ENCODE measurements at places on chromosomes 6 and 20.

DNA sequence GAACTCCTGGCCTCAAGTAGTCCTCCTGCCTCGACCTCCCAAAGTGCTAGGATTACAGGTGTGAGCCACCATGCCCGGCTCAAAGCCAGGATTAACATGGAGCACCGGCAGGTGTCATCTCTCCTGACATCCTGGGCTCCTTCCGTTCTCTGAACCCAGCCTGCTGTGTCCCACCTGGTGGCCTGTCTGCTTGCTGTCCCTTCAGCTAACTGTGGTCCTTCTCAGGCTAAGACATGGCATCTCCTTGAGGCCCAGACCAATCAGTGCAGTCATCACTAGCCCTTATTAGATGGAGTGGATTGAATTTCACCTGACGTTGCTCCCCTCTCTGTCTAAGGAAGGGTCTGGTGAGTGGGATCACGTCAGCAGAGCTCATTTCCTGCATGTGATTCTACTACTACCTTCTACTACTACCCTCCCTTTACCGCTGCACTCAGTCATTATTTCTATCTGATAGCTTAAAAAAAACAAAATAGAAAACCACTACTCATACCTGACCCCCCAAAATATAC is 28.0 kb upstream of the SYNJ2 start:
- DNase-seq: no peak

DNA sequence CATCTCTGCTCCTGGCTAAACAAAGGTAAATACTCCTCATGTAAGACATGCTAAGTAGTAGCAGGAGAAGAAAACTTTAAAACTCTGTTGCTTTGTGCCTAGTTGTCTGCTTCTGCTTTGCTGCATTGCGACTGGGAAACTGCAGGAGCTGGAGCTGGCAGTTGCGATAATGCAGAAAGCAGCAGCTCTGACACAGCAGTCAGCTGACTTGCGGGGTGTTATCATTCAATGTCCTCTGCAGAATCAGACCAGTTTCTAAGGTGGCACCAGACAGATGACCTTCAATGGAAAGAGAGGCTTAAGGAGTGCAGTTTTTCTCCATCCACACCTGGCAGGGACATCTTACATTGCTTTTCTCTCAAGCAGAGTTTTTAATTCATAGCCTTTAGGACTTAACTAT is 69.9 kb upstream of the SOX4 start:
- no peak for DNase-seq

DNA sequence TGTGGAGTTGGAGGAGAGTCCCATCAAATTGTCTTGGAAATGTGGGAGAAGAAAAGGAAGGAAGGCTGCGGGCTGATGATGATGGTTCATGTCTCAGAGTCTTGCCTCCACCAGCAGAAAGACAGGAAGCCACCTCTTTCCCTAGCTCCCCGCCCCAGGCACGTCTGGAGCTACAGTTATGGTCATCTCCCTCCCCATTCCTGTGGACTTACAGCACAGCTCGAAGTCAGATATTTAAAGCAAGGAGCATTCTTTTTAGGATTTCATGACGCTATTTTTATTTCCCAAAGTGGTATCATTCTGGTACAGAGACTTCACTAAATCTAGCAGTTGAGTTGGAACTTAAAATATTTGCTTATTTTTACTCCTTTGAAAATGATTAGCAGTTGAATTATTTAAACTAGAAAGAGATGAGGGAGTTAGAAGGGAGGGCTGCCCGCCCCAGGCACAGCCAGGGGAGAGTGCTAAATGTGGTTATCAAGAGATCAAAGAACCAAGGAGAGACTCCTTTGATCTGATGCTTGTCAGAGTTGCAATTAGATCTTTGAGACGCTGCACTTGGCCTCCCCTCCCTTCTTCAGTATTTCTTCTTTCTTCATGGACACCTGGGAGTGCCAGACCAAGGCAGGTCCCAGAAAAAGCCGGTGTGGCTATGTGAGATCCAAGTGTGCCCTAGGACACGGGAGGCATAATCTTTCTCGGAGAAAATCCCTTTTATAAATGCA is 199.9 kb upstream of the SOX4 start:
- no peak for DNase-seq

GRCh38 chr6:84976526-84977362 is 212.3 kb upstream of the TBX18 start:
- no peak for DNase-seq

DNA sequence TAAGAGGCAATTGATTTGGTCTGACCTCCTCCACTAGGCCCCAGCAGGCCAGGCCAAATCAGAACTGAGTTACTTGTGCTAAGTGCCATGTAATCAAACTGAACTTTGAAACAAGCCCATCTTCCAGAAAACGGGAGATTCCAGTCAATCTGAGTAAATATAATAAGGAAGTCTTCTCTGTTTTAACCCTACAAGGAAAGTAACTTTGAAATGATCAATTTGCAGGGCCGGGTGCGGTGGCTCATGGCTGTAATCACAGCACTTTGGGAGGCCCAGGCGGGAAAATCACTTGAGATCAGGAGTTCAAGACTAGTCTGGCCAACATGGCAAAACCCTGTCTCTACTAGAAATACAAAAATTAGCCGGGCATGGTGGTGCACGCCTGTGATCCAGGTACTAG is 2.0 kb upstream of the SHLD1 start:
- no peak for DNase-seq

- no peak for DNase-seq
Measured at GRCh38 chr20:49699200-49699992, 14.3 kb downstream of the B4GALT5 start.

DNA sequence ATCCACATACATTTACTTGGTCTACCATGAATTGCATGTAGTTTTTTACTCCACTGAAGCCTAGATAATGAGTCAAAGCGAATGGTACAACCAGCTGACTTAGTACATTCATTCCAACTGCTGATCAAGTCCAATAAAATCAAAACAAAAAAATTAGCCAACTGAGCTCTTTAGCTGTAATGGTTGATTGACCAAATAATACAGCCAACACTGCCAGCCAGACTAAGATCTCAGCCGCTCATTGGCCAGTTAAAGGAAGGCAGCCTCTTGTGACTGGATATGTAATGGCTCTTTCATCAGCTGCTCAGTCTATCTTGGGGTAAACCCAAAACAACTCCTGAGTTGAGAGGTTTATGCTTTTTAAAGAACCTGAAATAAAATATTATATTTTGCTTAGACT is 204.3 kb upstream of the RSPO3 start:
- DNase-seq: no peak

DNA sequence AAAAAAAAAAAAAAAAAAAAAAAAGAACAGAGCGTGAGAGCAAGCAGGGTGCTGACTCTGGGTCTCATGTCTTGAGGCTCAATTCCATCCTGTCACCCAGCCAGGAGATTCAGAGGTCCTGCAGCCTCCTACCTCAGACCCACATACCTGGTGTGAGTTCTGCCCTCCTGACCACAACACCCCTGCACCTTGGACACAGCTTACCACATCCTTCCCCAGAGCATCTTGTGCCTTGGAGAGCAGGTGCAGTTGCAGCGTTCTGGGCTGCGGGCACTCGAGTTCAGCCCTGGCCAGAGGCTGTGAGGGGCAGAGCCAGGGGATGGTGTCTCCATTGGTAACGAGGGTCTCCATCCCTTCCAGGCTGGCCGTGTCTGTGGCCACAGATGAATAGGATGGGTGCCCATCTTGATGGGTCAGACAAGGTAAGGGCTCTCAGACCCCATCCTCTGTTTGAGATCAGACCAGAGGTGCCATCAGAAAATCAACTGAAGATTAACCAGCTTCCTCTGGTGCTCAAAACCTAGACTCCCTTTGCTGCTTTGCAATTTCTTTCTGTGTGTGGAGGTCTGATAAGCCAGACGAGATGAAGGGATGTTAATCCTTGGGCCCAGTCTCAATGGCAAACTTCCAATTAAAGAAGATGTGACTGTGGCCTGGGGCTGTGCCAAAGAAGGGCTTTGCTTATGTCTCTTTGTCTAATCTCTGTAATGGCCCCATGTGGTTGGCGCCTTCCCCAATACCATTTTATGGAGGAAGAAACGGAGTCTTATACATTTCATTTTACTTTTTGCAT is 14.7 kb upstream of the ZNF831 start:
- no peak for DNase-seq

DNA sequence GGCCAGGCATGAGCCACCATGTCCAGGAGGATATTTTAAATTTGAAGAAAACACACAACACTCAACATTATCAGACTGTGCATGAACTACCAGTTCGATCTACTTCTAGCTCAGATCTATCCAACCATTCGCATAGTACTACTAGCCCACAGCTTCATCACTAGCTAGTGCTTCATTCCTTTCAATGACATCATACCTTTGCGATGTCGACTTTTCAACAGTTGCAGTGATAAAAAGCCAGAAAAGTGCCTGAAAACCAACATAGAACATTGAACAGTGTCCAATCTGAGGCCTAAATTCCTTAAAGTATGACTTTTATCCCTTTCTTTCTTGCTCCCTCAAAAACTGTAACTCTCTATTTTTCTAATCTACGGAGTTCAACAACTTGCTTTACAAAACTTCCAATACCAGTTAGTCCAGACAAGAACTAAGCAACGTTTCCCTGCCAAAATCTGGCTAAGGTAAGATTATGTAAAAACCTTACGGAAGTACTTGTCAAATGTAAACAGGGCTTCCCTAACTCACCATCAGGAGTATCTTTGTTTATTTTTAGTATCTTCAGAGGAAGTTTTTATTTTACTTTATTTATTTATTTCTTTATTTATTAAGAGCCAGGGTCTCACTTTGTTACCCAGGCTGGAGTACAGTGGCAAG is 434.0 kb upstream of the JARID2 start:
- no peak for DNase-seq

GRCh38 chr6:116975600-116975999 is 98.6 kb downstream of the RFX6 start:
- DNase-seq: no peak

GRCh38 chr6:110471726-110472365 is 4.6 kb downstream of the SLC22A16 start:
- DNase-seq: no peak

- no peak for DNase-seq
Measured at GRCh38 chr20:15058841-15059240, 721.4 kb upstream of the FLRT3 start.

DNA sequence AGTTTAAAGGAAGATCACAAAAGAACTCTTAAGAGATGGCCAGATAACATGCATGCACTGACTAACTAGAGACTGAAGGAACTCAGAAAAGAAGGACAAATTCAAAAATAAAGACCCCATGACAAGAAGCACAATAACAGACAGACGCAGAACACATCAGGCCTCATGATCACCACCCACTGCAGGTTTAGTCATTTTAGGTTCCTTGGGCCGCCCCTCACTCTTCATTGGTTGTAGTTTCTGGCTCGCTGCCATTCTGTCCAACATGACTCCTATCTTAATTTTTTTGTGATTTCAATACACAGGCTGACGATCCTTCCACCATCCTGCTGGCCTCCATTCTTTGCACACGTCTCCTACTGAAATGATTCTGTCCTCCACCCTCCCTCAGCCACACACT is 21.6 kb downstream of the STX7 start:
- no peak for DNase-seq

GRCh38 chr6:108715832-108716231 is 132.4 kb upstream of the ARMC2 start:
- DNase-seq: no peak

DNA sequence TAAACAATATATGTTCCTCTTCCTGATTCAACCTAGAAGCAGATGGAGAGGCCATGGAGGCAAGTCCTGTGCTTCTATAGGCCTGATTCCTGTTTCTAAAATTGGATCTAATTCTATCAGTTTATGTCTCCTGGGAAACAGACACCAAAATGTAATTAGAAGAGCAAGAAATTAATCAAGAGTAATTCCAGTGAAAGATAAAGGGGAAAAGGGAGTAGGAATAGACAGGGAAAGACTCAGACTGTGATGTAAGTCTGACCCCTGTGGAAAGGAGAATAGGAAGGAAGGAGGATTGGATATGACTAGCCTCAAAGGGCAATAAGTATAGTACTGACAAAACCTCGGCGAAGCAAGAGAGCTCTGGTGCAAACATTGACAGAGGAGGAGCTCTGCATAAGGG is 33.9 kb upstream of the FBXO30 start:
- no peak for DNase-seq

- no peak for DNase-seq
Measured at GRCh38 chr6:31144970-31145340, 6.1 kb upstream of the PSORS1C2 start.

DNA sequence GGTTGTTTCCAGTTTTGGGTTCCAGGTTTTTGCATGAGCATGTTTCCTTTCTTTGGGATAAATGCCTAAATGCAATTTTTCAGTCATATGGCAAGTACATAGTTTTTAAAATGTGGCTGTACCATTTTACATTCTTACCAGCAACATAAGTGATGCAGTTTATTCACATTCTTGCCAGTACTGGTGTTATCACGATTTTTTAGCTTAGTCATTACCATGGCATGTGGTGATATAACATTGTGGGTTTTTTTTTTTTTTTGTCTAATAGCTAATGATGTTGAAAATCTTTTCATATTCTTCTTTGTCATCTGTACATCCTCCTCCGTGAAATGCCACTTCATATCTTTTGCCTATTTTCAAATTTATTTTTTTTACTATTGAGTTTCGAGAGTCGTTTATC is 2.9 kb upstream of the TDRD6 start:
- no peak for DNase-seq

GRCh38 chr6:7572213-7572943 is 17.6 kb upstream of the SNRNP48 start:
- DNase-seq: no peak

DNA sequence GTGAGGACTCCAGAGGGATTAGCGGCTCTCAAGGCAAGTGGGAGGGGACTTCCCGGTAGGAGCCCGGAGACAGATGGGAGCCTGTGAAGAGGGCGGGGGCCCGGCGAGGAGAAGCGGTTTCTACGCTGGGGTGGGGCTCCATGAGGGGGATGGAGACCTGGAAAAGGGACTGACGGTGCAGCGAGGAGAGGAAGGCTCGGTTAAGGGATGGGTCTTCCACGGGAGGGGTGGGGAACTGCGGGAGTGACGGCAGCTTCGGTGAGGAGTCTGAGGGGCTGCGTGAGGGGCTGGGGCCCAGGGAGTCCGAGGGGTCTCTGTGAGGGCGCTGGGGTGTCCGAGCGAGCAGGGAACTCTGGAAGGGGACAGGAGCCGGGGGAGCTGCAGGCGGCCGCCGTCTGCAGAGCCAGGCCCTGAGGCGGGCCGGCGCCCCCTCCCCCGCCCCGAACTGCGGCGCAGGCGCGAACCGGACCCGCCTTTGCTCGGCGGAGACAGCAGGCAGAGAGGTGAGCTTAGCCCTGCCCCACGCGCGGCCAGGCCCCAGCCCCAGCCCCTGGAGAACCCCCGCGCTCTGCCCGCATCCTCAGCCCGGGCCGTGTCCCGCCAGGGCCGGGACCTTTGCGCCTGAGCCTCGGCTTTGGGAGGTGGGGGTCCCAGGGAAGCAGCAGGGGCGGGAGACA is at the start of gene NRSN2:
Gene NRSN2 (plus strand): TSS at position 472 of the 677 bp plus-strand sequence. CDS start 2,533 bp downstream, outside the sequence.
- no peak for DNase-seq

- no peak for DNase-seq
Measured at GRCh38 chr6:74447013-74447412, 751.0 kb downstream of the CD109 start.

DNA sequence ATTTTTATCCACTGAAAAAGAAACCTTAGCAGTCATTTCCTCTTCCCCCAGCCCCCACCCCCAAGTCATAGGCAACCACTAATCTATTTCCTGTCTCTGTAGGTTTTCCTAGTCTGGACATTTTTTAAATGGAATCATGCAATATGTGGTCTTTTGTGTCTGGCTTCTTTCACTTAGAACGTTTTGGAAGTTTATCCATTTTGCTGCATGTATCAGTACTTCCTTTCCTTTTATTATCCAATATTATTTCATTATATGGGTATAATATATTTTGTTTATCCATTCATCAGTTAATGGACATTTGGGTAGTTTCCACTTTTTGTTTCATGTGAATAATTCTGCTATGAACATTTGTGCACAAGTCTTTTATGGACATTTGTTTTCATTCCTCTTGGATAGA is 99.3 kb upstream of the BMP5 start:
- DNase-seq: no peak
